Activated T-cell treated with anti-CD3 and anti-CD28 coated beads, Interleukin-2, amount 50 U/mL, for 72 hours (primary cell): ENCODE measurements at places on chromosomes 3 and 15. TPM values are rescaled to one million over a fixed set of nuclear protein-coding genes. Genes with fewer than 3 reads are reported as not detected.

DNA sequence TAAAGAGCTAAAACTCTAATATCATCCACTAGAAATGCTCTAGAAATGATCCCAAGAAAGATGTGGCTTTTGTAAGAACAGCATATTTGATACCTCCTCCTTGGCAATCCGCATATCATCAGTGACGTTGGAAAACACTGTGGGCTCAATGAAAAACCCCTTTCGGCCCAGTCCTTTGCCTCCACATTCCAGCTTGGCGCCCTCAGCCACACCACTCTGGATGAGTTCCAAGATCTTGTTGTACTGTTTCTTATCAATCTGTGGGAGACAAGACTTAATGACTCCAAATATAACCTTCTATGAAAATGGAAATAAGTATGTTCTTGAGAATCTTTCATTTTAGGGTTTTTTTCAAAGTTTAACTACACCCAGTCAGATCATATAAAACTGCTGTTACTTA, 103.6 kb downstream of the ALDH1A2 start:
- no peaks in the 10 kb centered on the region for H3K36me3 ChIP-seq
- no peak overlapping the region for H3K4me3 ChIP-seq
- no peak overlapping the region for H3K27ac ChIP-seq
- no peaks in the 10 kb centered on the region for H3K4me1 ChIP-seq
- no peak for DNase-seq

Gene COL8A1
- total RNA-seq, result not detected

GRCh38 chr3:192826214-192827006, 91.2 kb downstream of the MB21D2 start:
- H3K4me3 ChIP-seq, result no peak overlapping the region
- H3K36me3 ChIP-seq, result no peaks in the 10 kb centered on the region
- peaks cover 26% of the 10 kb centered on the region for H3K4me1 ChIP-seq
- peak overlapping the region; percentile 8 for H3K27ac ChIP-seq
- no peak for DNase-seq
- H3K27me3 ChIP-seq, result peaks cover 7% of the 10 kb centered on the region

GRCh38 chr3:160003520-160004128, 15.0 kb downstream of the IL12A start:
- peak; percentile 44 for DNase-seq
- no peaks in the 10 kb centered on the region for H3K36me3 ChIP-seq
- no peak overlapping the region for H3K4me3 ChIP-seq
- no peaks in the 10 kb centered on the region for H3K27me3 ChIP-seq

Gene CD200R1
- 1.4 TPM for total RNA-seq

Gene LRTM1
- total RNA-seq, result not detected

DNA sequence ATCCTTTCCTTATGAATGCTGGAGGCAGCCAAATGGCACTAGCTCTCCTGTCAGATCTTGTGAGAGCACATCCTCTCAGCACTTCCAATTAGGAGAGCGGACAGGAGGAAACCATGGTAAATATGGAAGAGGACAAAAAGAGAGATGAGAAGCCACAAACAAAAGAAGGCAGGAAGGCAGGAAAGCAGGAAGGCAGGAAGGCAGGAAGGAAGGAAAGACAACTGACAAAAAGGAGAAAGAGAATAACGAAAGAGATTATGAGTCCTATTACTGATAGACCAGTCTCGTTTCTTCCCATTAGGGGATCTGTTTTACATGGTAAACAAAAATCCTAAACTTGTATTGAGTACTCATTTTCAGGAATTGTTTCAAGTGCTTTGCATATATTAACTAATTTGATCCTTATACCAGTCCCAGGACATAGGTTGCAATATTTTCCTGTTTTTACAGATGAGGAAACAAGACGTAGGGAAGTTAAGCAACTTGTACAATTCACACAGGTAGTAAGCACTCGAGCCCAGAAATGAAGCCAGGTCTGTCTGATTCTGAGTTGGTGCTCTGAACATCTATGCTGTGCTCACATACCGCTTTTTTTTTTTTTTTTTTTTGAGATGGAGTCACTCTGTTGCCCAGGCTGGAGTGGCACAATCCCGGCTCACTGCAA, 4.2 kb downstream of the BCL2A1 start:
- H3K27me3 ChIP-seq, result no peaks in the 10 kb centered on the region
- H3K4me3 ChIP-seq, result peak overlapping the region; percentile 92
- DNase-seq, result no peak
- H3K27ac ChIP-seq, result peak overlapping the region; percentile 100
- peaks cover 25% of the 10 kb centered on the region for H3K36me3 ChIP-seq
- peaks cover 66% of the 10 kb centered on the region for H3K4me1 ChIP-seq

Gene CD200
- total RNA-seq, result 27.4 TPM

DNA sequence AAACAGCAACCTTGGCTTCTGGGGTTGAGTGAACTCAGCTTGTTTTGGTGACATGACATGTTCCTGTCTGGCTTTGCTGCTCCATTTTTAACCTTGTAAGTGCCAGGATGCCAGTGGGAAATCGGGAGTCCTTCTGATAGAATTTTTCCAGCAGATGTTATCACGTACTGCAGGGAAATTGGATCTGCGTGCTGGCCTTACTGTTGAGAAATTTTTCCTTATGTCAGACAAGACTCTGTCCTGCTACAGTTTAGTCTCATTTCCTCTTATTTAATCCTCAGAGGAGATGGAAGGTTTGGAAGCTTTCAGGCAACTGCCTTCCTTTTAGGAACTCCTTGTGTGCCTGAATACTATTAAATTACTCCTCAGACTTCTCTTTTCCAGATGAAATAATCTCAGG, 80.6 kb downstream of the PGPEP1L start:
- no peak overlapping the region for H3K27ac ChIP-seq
- peaks cover 2% of the 10 kb centered on the region for H3K36me3 ChIP-seq
- no peak for DNase-seq
- H3K4me1 ChIP-seq, result no peaks in the 10 kb centered on the region
- H3K27me3 ChIP-seq, result no peaks in the 10 kb centered on the region

DNA sequence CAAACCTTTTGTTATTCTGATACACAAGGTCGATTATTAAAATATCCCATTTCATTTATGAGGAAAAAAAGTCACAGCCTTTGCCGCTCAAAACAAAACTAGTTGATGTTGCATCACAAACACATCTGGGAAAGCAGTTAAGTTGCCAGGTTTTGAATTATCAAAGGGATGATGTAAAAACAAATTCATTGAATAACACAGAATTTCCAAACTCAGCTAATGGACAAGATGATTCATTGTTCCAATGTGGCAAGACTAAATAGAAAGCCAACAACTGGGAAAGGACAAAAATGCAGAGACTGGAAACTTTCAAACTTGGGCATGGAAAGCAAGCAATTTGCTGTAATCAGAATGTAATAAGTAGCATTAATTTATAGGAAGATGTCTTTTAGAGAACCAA, 610.0 kb upstream of the ZNF385D start:
- no peaks in the 10 kb centered on the region for H3K36me3 ChIP-seq
- no peaks in the 10 kb centered on the region for H3K4me1 ChIP-seq

DNA sequence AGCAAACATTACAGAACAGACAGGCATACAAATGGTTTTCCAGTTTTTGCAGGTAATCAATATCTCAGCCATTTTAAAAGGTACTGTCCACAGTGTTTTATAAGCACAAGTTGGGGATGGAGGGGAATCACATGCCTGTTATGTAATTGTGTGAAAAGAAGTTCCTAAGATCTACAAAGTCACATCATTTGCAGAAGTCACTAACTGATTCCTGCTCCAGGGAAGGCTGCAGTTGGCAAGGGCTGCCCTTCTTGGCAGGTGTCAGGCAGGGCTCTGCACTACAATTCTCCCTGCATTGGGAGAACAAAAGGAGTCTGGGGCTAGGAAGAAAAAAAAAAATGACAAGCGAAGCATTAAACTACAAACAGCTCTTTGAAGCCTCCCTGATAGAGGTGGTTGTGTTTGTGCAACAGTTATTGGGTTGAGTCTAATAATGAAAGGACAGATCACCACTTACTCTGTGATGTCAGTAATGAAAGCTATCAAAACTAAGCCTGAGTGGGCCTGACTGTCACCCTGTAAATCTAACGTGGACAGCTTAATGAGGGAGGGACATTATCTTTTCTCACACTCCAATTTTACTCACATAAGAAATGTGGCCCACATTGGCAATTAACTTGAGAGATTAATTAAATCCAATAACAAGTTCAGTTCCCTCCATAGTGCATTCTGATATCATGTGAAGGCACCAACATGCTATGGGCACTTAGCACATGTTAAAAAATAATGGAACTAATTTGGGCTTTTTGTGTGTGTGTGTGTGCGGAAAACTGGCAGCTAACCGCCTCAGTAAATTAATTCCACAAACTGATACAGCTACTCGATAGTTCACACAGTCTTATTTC, 242.9 kb downstream of the FHIT start:
- no peak overlapping the region for H3K27ac ChIP-seq
- H3K4me1 ChIP-seq, result no peaks in the 10 kb centered on the region
- H3K27me3 ChIP-seq, result no peaks in the 10 kb centered on the region
- no peaks in the 10 kb centered on the region for H3K36me3 ChIP-seq
- no peak overlapping the region for H3K4me3 ChIP-seq

- H3K4me1 ChIP-seq, result no peaks in the 10 kb centered on the region
- H3K27me3 ChIP-seq, result no peaks in the 10 kb centered on the region
- H3K36me3 ChIP-seq, result no peaks in the 10 kb centered on the region
- DNase-seq, result no peak
- H3K27ac ChIP-seq, result no peak overlapping the region
- no peak overlapping the region for H3K4me3 ChIP-seq
Observed at GRCh38 chr15:77749998-77750540, 117.4 kb upstream of the LINGO1 start.

DNA sequence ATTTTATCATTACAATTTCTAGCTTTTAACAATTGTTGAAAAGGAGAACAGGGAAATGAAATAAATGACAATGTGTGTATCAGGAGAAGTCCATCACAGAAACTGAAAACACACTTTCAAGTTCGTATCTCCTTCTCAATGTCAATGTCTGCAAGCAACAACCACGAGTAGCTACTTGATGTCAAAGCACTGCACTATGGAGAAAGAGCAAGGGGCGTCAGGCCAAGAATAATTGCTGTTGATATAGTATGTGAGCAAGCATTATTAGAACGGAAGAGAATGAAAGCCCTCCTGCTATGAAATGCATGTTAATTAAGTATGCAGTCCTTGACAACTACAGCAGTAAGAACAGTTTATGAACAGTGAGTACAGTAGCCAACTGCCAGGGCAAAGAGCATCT, 1250.1 kb downstream of the ZPLD1 start:
- H3K4me3 ChIP-seq, result no peak overlapping the region
- H3K36me3 ChIP-seq, result no peaks in the 10 kb centered on the region
- no peak overlapping the region for H3K27ac ChIP-seq
- no peaks in the 10 kb centered on the region for H3K4me1 ChIP-seq
- no peaks in the 10 kb centered on the region for H3K27me3 ChIP-seq

Gene SPINK8
- total RNA-seq, result not detected

DNA sequence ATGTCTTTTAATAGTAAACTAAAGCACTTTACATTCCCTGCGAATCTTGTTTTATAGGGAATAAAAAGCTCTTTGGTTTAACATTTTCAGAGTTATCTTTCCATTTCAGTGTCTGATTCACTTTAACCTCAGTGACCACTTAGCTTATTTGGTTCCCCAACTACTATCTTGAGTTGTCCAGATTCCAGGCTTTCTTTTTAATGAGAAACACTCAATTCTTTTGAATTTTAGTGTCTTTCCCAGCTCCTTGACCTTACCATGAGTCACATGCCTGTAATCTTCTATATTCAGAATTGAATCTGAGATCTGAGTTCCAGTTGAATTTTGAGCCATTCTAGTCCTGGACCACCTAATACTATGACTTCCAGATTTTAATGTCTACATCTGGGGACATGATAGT, 144.4 kb downstream of the KCNAB1 start:
- no peaks in the 10 kb centered on the region for H3K36me3 ChIP-seq
- no peak overlapping the region for H3K4me3 ChIP-seq
- H3K27me3 ChIP-seq, result peaks cover 12% of the 10 kb centered on the region
- H3K4me1 ChIP-seq, result no peaks in the 10 kb centered on the region
- DNase-seq, result no peak

DNA sequence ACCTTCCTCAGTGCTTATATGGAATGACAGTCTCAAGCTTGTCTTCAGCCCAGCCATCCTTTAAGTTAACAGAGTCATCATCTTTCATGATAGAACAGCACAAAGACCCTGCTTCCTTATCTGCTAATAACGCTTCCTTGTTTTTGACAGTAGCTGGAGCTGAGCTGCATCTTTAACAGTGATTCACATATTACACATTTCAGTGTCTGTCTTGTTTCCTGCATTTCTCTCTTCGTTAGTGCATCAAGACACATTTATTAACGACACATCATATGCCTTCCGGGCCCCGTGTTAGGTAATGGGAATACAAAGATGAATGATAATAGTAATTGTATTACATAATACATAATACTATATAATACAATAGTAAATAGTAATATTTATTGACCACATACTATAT, 30.2 kb upstream of the GREM1 start:
- peaks cover 7% of the 10 kb centered on the region for H3K27me3 ChIP-seq
- H3K27ac ChIP-seq, result no peak overlapping the region
- H3K4me1 ChIP-seq, result peaks cover 10% of the 10 kb centered on the region
- DNase-seq, result no peak
- H3K4me3 ChIP-seq, result no peak overlapping the region

DNA sequence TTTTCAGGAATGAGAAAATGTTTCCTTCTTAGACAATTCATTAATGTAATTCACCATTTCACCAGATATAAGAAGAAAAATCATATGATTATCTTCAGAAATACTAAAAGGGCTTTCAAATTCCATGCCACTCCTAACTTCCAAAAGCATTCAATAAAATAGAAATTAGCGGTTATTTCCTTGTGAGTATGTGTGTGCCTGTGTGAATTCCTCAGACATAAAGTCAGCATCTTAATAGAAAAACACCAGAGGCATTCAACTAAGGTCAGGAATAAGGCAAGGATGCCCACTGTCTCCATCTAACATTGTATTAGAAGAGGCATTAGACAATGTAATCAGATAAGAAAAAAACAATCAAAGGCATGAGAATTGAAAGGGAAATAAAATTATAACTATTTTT, 88.4 kb downstream of the PLCH1 start:
- no peaks in the 10 kb centered on the region for H3K36me3 ChIP-seq
- DNase-seq, result no peak
- H3K4me1 ChIP-seq, result no peaks in the 10 kb centered on the region
- H3K27me3 ChIP-seq, result no peaks in the 10 kb centered on the region

DNA sequence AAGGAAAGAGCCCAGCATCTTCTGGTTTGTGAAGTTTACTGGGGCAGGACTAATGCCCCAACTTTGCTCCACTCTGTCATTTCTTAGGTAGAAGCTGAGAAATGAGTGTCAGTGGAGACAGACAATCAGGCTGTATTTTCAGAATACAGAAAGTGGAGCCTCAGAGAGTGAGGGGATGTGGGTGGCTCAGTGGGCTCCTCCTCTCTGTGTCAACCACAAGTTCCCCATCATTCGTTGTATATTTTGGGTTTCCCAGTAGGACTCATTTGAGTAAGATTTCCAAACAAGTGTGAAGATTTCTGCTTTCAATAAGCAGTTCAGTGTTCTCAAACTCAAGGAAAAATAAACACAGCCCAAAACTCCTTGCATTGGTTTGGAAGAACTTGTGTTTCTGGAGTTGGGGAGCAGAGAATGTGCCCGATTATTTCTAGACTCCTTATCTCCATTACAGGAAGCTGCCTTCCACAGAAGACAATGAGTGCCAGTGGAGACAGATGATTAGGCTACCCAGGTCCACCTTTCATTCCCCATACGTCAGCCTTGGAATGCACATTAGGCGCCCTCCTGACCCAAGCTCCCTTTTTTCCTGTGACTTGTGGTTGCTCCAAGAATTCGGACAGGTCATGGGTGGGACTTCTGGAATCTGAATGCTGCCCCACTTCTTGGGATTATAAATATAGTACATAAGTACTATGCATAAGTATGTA, 792.1 kb upstream of the LMCD1 start:
- H3K27me3 ChIP-seq, result no peaks in the 10 kb centered on the region
- H3K4me3 ChIP-seq, result no peak overlapping the region
- DNase-seq, result no peak
- no peak overlapping the region for H3K27ac ChIP-seq
- peaks cover 6% of the 10 kb centered on the region for H3K4me1 ChIP-seq
